Stimulated activated CD8-positive, alpha-beta memory T cell treated with anti-CD3 and anti-CD28 coated beads, Interleukin-4, amount 100 ng/mL, for 1 hour (primary cell): ENCODE measurements at places on chromosomes 12 and 14.

- DNase-seq, result no peak
Observed at GRCh38 chr14:51500776-51501175, 150.9 kb upstream of the FRMD6 start.

- DNase-seq, result no peak
Observed at GRCh38 chr12:106767954-106768822, 6.3 kb upstream of the RIC8B start.

DNA sequence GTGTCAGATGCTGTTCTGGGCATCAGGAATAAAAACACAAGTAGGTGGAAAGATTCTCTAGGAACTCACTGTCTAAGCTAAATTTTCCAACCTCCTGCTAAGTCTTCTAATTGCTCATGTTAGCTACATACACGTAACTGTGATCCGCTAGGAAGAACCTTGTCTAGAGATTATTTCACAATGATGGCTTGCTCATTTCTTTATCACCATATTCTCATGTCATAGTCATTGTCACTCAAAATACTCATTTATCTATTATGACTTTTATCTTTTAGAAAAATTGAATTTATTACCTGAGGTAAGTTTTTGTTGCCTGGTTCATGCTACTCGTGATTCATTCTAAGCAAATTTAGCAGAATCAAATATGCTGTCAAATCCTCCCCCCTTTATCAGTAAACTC lies 1402.4 kb upstream of the FLRT2 start:
- no peak for DNase-seq

- no peak for DNase-seq
Observed at GRCh38 chr12:15995801-15996200, 84.7 kb downstream of the DERA start.

- DNase-seq, result no peak
Observed at GRCh38 chr14:24695265-24696241, 61.6 kb upstream of the GZMB start.

GRCh38 chr12:68106660-68107059 lies 52.9 kb downstream of the IFNG start:
- DNase-seq, result no peak

GRCh38 chr12:9870286-9870866 lies 1.2 kb upstream of the CLEC2B start:
- no peak for DNase-seq

DNA sequence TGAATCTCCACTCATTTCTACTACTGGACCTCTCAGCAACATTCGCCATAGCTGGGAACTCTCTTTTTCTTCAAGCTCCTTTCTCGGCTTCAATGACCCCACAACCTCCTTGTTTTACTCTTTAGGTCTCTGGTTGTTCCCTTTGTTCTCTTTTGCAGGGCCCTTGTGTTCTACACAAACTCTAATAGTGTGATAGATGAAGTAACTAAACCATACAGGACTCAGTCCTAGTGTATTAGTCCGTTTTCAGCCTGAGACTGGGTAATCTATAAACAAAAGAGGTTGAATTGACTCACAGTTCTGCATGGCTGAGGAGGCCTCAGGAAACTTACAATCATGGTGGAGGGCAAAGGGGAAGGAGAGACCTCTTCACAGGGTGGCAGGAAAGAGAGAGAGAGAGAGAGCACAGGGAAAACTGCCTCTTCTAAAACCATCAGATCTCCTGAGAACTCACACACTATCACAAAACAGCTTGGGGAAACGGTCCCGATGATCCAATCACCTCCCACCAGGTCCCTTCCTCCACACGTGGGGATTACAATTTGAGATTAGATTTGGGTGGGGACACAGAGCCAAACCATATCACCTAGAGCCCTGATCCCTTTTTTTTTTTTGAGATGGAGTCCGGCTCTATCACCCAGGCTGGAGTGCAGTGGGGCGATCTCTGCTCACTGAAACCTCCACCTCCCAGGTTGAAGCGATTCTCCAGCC lies 32.0 kb upstream of the WNK1 start:
- no peak for DNase-seq

DNA sequence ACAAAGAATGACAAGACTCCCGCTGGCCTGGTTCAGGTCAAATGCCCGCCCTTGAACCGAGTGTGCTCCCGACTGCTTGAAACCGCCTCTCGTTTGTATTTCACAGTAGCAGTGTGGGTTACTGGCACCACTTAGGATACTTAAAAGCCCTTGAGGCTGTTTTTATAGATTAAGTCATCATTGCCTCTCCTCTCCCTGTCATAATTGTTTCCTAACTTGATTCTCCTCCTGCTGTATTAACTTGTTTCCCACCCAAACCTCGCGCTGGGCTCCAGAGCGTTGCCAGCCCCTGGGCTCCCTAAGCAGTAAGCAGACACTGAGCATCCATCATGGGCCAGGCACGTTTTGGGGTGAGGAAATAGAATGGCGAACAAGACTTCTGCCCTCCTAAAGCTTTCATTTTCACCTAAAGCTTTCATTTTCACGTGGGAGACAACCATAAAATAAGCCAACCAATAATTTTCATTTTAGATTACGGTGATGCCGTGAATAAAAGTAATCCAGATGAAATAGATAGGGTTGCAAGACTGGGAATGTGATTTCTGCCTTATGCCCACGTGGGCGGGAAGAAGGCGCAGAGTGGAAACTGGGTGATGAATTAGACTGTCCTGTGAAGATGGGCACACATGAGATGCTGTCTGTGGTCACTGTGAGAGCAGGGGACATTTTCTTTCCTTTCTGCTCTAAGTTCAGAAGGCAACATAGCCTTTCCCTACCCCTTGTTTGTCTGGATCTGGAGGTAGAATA lies 97.5 kb downstream of the PPP2R5C start:
- DNase-seq, result no peak

DNA sequence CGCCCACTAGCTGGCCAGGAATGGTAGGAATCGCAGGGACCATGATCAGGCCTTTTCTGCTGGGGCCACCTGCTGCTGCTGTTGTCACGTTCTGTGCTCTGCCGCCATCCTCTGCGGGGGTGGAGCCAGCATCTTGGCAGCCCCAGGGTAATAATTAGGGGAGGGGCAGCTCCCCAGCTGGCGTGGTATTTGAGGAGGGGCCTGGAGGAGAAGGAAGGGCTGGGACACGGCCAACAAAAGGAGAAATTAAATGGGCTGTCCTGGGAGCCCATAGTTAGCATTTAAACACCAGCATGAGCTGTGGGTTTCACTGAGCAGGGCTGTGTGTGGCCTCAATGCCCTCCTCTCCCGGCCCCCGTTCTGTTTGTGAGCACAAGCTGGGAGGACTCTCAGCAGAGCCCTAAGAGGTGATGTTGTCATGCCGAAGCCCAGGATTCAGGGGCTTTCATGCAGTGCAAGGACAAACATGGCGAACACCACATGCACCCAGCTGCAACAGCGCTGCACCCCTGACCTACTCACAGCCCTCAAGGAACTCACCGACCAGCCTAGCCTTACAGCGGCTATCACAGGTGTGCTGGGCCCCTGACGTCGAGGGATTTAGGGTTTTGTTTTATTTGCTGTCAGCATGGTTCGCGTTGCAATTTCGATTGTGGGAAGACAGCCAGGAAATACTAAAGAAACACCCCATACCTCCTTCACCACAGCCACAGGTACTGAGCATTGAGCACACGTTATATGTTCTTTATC lies 324.3 kb downstream of the CACNA1C start:
- DNase-seq, result no peak

DNA sequence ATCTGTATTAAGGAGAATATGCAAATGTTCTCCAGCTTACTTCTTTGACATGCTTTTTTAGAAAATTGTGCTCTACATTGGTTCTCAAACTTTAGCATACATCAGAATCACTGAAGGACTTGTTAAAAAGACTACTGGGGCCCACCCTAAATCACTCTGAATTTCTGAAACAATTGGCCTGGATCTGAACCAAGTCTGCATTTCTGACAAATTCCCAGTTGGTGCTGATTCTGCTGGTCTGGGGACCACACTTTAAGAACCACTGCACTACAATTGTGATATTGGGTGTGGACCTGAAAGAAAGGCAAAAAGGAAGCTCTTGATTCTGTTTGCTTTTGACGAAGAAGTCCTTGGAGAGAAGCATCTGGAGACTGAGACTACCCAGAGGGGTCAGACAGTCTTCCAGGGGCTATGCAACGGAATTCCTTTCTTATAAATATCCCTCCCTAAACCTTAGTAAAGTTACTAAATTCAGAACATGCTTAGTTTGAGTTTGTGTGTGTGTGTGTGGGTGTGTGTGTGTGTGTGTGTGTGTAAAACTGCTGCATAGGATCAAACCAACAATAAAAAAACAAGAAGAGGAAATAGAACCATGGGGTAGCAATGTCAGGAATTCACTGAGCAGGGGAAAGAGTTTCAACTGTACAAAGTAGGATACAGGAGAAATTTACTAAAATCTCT lies 36.8 kb downstream of the EAPP start:
- DNase-seq, result no peak

- DNase-seq, result no peak
Observed at GRCh38 chr12:28057856-28058615, 85.5 kb upstream of the PTHLH start.
